ENCODE measurements at places on chromosomes 6 and 20. TPM values are rescaled to one million over a fixed set of nuclear protein-coding genes. Genes with fewer than 3 reads are reported as not detected.

The DOP1A gene
- 37.5 TPM for total RNA-seq

The CLPSL2 gene
- total RNA-seq, result not detected

The C20orf141 gene
- total RNA-seq, result not detected

The MOCS1 gene
- 0.15 TPM for total RNA-seq

The MYBL2 gene
- 35.8 TPM for total RNA-seq

The FAM83D gene
- 1.7 TPM for total RNA-seq

The PFDN4 gene
- total RNA-seq, result 16.8 TPM

The SSTR4 gene
- not detected for total RNA-seq

The THEMIS gene
- total RNA-seq, result not detected

The ENPP4 gene
- 10.0 TPM for total RNA-seq

The TCF15 gene
- total RNA-seq, result not detected

The ELOVL2 gene
- total RNA-seq, result not detected

The SLA2 gene
- 0.76 TPM for total RNA-seq

The WFDC10B gene
- total RNA-seq, result not detected
